ENCODE measurements at places on chromosomes 16 and 17.

DNA sequence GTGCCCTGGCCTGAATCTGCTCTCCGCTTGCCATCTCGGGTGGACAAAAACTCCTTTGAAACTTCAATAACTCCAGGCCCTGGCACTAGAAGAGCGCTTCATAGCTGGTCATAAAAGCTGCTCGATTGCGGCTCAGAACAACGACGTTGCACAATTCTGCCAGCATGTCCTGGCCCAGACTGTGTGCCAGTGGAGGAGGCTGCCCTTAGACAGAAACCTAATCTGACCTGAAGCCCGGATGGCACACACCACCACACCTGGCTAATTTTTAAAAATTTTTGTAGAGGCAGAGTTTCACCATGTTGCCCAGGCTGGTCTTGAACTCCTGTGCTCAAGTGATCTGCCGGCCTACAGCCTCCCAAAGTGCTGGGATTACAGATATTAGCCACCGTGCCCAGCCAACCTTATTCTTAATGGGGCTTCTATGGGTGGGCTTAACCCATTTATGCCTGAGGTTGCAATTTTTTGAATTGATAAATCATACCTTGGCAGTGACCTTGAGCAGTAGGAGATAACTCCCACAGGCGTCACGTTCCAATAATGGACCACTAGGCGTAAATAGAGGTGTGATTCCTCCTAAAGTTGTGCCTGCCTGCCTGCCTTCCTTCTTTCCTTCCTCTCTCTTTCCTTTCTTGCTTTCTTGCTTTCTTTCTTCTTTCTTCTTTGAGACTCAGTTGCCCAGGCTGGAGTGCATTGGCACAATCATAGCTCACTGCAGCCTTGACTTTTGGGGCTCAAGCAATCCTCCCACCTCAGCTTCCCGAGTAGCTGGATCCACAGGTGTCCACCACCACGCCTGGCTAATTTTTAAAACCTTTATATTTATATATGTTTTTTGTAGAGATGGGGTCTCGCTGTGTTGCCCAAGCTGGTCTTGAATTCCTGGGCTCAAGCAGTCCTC is 1.1 kb upstream of the PPL start:
- DNase-seq: no peak

DNA sequence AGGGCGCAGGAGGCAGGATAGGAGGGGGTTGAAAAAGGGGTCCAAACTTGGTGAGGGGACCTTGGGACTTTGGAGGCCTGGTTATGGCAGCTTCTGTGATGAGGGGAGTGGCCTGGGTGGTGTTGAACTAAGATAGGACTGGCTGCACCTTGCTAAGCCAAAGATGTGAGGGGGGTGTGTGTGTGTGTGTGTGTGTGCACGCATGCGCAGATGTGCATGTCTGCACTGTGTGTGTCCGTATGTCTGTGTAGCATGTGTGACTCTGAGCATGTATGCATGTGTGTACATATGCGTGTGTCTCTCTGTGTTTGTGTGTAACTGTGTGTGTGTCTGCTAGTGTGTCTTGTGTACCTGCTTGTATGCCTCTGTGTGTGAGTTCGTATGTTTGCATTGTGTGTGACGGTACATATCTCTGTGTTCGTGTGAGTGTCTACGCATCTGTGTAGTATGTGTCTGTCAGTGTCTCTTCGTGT is 4.1 kb downstream of the SLC16A5 start:
- no peak for DNase-seq

- no peak for DNase-seq
These were observed 2.6 kb upstream of the LMF1 start for GRCh38 chr16:973366-973765.

DNA sequence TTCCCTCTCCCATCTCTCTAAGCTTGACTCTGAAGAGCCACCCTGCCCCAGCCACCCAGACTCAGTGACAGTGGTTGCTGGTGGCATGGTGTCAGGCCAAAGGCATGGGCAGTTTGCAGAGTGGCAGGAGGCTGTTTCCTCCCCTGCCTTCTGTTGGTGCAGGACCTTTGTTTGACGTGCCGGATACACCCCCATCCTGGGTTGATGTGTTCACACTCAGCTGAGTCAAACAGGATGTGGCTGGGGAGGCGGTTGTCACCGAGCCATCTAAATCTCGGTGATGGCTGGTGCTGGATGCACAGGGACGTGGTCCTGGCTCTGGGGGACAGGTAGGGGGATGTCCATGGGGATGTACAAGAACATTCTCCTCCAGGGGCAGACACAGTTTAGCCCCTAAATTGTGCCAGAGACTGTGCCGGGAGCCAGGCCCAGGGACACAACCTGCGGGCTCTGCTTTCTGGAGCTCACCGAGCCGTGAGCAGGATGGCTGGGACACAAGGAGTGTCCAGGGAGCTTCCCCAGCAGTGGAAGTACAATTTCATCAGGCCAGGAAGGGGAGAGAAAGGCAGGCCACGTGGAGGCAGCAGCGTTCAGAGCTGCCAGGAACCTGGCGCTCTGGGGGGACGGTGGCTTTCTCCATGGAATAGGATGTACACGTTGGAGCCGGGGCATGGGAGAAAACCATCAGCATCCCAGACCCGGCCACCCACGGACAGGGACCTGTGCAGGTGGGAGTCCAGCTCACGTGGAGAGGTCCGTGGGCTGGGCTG is 264.2 kb downstream of the SEC14L1 start:
- DNase-seq: no peak

GRCh38 chr17:18951941-18952842 is at the start of gene SLC5A10:
SLC5A10 (plus strand) TSS chr17:18952165; CDS start chr17:18952206, 41 bp downstream.
- DNase-seq: no peak

DNA sequence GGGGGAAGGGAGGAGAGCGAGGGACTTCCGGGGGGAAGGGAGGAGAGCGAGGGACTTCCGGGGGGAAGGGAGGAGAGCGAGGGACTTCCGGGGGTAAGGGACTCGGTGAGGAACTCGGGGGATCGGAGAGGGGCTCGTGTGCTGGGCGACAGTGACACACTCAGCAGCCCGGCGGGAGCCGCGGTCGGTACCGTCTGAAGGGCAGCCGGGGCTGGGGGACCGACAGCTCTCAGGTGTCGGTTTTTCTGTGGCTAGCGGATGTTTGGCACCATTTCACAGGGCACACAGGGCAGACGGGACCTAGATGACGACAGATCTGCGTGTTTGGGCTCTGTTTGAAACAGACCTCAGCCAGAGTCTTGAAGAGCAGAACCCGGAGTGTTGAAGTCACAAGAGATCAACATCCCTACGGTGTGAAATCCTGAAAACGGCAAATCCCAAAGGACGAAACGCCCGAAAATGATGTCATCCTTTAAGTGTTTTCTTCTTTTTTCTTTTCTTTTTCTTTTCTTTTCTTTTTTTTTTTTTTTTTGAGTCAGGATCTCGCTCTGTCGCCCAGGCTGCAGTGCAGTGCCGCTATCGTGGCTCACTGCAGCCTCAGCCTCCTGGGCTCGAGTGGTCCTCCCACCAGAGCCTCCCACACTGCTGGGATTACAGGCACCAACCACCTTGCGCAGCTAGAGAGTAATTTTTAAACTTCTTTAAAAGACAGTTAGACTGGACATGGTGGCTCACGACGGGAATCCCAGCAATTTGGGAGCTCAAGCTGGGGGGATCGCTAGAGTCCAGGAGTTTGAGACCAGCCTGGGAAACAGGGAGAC is 23.9 kb downstream of the ZNF778 start:
- peak; percentile 71 for DNase-seq

Measured in renal cortex interstitium (tissue), 15 donors.